T-helper 2 cell treated with Interferon-gamma antibody and Interleukin-4, amounts not matched to agents 5 μg/mL and 100 μg/mL, for 36 hours (primary cell): ENCODE measurements at places on chromosomes 16 and 17.
A peak's percentile ranks its signal among the peaks of the same experiment; 100 is the strongest.

GRCh38 chr16:27254262-27254811 lies 14.2 kb downstream of the NSMCE1 start:
- H3K4me1 ChIP-seq, result peaks cover 77% of the 10 kb centered on the region
- peak overlapping the region; percentile 62 for H3K4me3 ChIP-seq
- H3K27ac ChIP-seq, result peak overlapping the region; percentile 83
- H3K36me3 ChIP-seq, result peaks cover 64% of the 10 kb centered on the region
- no peaks in the 10 kb centered on the region for H3K27me3 ChIP-seq

GRCh38 chr16:3094289-3095027 lies 4.6 kb downstream of the ZSCAN10 start:
- no peak for DNase-seq
- peak overlapping the region; percentile 54 for H3K27ac ChIP-seq
- H3K27me3 ChIP-seq, result no peaks in the 10 kb centered on the region
- H3K4me3 ChIP-seq, result peak overlapping the region; percentile 39
- peaks cover 2% of the 10 kb centered on the region for H3K36me3 ChIP-seq
- H3K4me1 ChIP-seq, result peaks cover 35% of the 10 kb centered on the region

GRCh38 chr16:28309811-28310311 lies 17.5 kb downstream of the SBK1 start:
- peaks cover 25% of the 10 kb centered on the region for H3K4me1 ChIP-seq
- H3K36me3 ChIP-seq, result peaks cover 2% of the 10 kb centered on the region
- DNase-seq, result peak; percentile 81
- H3K27ac ChIP-seq, result peak overlapping the region; percentile 82
- H3K4me3 ChIP-seq, result peak overlapping the region; percentile 44

GRCh38 chr16:67632415-67633172 lies 12.3 kb upstream of the CARMIL2 start:
- H3K36me3 ChIP-seq, result peaks cover 46% of the 10 kb centered on the region
- DNase-seq, result no peak
- H3K27me3 ChIP-seq, result no peaks in the 10 kb centered on the region
- H3K27ac ChIP-seq, result no peak overlapping the region

GRCh38 chr17:17849147-17849820 lies 12.5 kb upstream of the SREBF1 start:
- H3K4me3 ChIP-seq, result peak overlapping the region; percentile 79
- peak; percentile 95 for DNase-seq
- no peaks in the 10 kb centered on the region for H3K27me3 ChIP-seq
- peaks cover 64% of the 10 kb centered on the region for H3K4me1 ChIP-seq
- peaks cover 15% of the 10 kb centered on the region for H3K36me3 ChIP-seq

- H3K27me3 ChIP-seq, result no peaks in the 10 kb centered on the region
- DNase-seq, result peak; percentile 41
- no peak overlapping the region for H3K4me3 ChIP-seq
Measured at GRCh38 chr16:66315210-66315825, 51.2 kb upstream of the CDH5 start.

- no peak overlapping the region for H3K27ac ChIP-seq
- peaks cover 9% of the 10 kb centered on the region for H3K4me1 ChIP-seq
- H3K36me3 ChIP-seq, result no peaks in the 10 kb centered on the region
- DNase-seq, result no peak
- peaks cover 26% of the 10 kb centered on the region for H3K27me3 ChIP-seq
Measured at GRCh38 chr17:43644081-43644480, 17.6 kb downstream of the MEOX1 start.

DNA sequence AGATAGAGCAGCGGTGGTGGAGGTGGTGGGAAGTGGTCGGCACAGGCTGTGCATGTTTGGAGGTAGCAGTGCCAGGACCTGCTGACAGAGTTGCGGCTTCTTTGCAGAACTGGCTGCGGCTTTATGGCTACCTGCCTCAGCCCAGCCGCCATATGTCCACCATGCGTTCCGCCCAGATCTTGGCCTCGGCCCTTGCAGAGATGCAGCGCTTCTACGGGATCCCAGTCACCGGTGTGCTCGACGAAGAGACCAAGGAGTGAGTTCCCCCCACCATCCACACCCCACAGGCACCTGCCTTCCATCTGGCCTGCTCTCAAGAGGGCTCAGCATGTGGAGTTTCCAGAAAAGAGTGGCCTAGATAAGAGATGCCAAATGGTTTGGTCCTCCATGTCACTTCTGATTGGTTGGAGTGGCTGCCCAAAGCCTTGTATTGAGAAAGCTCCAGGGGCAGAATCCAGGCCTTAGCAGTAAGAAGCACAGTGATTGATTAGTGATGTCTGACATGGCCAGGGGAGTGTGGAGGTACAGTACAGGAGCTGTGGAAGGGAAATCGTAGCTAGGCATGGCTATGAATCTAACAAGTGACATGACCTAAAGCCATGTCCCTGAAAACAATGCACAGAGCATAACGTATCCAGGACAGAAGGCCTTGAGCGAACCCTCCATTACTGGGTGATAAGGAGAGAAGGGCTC lies 12.0 kb downstream of the MMP15 start:
- H3K36me3 ChIP-seq, result no peaks in the 10 kb centered on the region
- H3K27me3 ChIP-seq, result no peaks in the 10 kb centered on the region
- H3K4me3 ChIP-seq, result no peak overlapping the region
- H3K27ac ChIP-seq, result no peak overlapping the region
- DNase-seq, result no peak

DNA sequence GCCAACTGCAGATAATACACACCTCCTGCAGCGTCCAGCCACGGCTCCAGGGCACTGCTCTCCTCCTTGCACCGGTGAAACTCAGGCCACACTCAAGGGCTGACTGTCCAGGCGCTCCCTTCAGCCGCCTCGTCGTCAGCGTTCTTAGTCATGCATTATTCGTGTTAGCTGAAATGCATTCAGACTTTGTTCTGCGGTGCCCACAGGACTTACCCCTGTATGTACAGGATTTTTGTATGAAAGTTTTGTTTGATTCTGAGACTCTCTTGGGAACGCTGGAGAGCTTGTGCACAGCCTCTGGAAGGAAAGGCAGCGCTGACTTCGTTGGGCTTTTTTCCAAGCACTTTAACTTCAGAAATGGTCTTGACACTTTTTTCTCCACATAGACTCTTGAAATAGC lies 22.1 kb downstream of the CIBAR2 start:
- no peaks in the 10 kb centered on the region for H3K27me3 ChIP-seq
- no peak overlapping the region for H3K27ac ChIP-seq
- no peaks in the 10 kb centered on the region for H3K4me1 ChIP-seq
- no peak for DNase-seq
- H3K36me3 ChIP-seq, result no peaks in the 10 kb centered on the region
- H3K4me3 ChIP-seq, result no peak overlapping the region

DNA sequence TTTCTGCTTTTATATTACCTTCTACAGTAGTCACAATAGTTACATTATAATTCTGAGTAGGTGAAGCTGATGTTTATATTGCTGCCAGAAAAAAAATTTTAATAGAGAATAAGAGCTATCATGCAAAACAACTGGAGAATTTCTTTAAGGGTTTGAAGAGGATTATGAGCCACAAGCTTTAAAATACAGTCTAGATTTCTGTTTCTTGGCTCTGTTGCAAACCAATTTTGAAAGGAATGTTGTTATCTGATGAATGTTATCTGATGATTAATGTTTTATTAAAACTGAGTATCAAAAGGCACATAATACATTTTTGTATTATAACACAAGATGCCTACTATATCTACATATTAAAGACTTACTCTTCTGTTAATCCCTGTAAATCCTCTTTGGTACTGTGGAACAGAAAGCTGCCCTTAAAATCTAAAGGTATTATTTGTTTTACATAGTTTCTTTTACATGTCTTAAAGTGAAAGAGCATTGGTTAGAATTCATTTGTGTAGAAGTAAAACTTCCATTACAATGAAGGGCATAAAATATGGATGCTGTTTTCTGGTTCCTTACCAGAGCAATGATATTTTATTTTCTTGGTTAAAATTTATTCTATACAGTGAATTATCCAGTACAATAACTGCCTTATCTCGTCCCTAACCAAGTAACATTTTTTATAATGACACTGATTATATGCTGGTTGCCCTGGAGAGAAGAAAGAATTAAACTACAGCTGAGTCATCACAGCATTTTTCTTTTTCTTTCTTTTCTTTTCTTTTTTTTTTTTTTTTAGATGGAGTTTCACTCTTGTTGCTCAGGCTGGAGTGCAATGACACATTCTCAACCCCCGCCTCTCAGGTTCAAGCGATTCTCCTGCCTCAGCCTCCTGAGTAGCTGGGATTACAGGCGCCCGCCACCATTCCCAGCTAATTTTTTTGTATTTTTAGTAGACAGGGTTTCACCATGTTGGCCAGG lies 205.7 kb downstream of the TANC2 start:
- no peak for DNase-seq
- peaks cover 3% of the 10 kb centered on the region for H3K27me3 ChIP-seq
- H3K27ac ChIP-seq, result no peak overlapping the region

DNA sequence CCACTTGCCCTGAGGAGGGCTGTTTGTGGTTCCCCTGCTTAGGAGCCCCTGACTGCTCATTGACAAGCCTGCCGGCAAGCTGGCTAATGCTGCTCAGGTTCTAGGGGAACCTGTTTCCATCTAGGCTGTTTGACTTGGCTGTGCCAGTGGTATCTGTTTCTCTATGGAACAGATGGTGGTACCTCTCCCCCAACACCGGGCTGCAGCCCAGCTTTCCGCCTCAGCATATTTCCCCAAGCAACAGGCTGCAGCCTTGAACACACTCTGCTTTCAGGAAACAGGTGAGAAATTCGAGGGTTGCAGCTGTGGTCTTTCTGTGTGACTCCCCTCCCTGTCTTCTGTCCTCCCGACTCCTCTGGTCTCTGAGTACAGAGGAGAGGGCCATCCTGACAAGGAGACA lies 132.3 kb downstream of the TMEM132E start:
- H3K4me1 ChIP-seq, result no peaks in the 10 kb centered on the region
- no peaks in the 10 kb centered on the region for H3K36me3 ChIP-seq
- H3K27me3 ChIP-seq, result no peaks in the 10 kb centered on the region
- DNase-seq, result no peak
- H3K27ac ChIP-seq, result no peak overlapping the region

DNA sequence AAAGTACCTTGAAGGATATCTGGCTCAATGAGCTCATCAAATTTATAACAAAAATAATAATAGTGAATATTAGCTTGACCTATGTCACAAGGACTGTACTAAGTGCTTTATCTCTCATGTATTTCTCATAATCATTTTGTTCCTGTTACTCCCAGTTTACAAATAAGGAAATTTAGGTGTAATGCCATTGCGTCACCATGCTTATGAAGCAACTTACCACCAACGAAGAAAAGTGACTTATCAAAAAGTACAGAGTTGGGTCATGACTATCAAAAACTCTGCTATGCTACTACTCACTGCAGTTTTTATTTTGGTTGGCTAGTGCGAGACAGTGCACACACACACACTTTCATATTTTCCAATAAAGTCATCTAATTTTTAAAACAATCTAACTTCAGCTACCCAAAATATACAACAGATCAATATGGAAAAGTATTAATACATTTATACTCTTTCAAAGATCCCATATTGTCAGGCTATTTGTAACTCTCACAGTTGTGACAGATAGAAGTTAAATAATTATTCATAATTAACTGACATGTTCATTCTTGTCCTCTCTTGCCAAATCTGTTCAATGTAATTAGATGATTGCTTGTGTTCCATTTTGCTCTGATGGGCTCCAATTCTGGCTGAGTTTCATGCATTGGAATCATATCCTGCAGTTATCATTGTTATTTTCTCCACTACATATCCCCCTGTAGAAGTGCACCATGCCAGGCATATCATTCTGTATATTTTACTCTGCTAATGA lies 119.4 kb downstream of the KCNJ2 start:
- no peak for DNase-seq
- no peak overlapping the region for H3K27ac ChIP-seq
- H3K36me3 ChIP-seq, result no peaks in the 10 kb centered on the region
- no peaks in the 10 kb centered on the region for H3K4me1 ChIP-seq

DNA sequence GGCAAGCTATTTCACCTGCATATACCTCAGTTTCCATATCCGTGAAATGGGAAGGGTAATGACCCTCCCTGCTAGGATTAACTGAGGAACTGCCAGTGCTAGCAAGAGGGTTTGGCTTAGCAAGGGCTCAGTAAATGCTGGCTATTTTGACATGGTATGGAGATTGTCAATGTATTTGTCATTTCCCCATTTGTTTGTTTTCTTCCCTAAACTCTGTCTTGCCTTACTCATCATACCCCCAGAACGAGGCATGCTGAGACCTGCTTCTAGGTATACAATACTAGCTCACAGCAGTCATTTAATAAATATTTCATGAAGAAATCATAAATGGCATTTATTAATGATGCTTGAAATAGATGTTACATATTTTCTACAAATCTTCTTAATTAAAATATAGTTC lies 124.0 kb downstream of the DYNLRB2 start:
- H3K4me1 ChIP-seq, result peaks cover 2% of the 10 kb centered on the region
- H3K27me3 ChIP-seq, result no peaks in the 10 kb centered on the region
- peaks cover 19% of the 10 kb centered on the region for H3K36me3 ChIP-seq
- H3K27ac ChIP-seq, result no peak overlapping the region
- H3K4me3 ChIP-seq, result no peak overlapping the region

DNA sequence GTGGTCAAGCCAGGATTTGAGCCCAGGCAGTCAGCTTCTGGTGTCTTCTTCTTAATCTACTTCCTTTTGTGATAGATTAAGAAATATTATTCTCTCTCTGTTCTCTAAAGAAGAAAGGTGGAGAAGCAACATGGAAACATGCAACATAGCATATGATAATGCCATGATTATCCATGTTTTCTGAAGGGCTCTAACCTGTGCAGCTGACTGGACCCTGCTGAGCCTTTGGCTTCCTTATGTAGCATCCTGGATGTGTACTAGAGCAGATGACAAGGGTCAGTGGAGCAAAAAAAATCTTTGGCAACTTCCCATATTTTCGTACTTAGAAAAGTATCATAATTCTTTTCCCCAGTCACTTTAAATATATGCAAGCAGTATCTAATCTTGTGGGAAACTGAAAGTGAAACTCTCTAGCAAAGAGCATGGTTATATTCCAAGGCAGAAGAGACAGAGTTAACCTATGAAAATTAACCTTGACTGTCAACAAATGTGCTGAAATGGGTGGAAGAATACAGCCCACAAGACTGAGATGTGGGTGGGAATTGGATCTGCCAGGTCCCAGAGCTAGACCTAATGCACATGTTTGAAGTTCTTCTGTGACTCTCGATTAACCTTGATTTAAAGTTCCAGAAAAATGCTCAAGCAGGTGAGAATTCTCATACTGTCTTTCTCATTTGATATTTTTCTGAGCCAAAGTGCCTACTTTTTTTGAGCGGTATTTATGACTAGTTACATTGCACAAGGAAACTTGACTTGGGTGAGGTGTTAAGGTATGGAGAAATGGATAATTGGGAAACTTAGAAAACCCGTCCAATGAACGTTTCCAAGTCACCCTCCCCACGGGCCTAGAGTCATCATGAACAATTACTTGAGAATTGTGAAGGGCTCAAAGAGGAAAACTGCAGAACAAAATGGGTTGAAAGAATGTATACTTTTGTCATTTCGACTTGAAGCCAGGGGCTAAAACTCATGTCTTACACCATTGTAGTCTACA lies 248.6 kb downstream of the FTO start:
- peak overlapping the region; percentile 66 for H3K27ac ChIP-seq
- peaks cover 11% of the 10 kb centered on the region for H3K36me3 ChIP-seq
- DNase-seq, result no peak
- H3K4me3 ChIP-seq, result peak overlapping the region; percentile 67
